ENCODE measurements at places on chromosomes 3 and 15. TPM values are rescaled to one million over a fixed set of nuclear protein-coding genes. Genes with fewer than 3 reads are reported as not detected.

Gene P3H2
- total RNA-seq, result 6.4 TPM

Gene ACVR2B
- total RNA-seq, result 1.5 TPM

Gene ICE2
- total RNA-seq, result 14.6 TPM

Gene TP63
- not detected for total RNA-seq

Gene PARP14
- 12.6 TPM for total RNA-seq

Gene GP5
- total RNA-seq, result not detected

Gene CHRM5
- not detected for total RNA-seq

Gene AADACL2
- total RNA-seq, result not detected

Gene SKOR1
- not detected for total RNA-seq

Gene SH3GL3
- not detected for total RNA-seq

Gene PAQR5
- 1.2 TPM for total RNA-seq

Gene ITIH1
- not detected for total RNA-seq

Gene SLITRK3
- total RNA-seq, result not detected

Gene WDR82
- 40.9 TPM for total RNA-seq

Gene ALCAM
- 93.4 TPM for total RNA-seq

Gene GOLGA6A
- total RNA-seq, result not detected

Gene MINDY2
- total RNA-seq, result 8.2 TPM

Gene OPA1
- 33.1 TPM for total RNA-seq

Gene GATM
- 0.15 TPM for total RNA-seq

Gene CHRNA5
- total RNA-seq, result 1.0 TPM

Gene PLSCR4
- total RNA-seq, result 4.6 TPM

Gene SNX22
- under 0.01 TPM for total RNA-seq

Gene ZNF501
- total RNA-seq, result 2.2 TPM

Gene TNFAIP8L3
- total RNA-seq, result 2.1 TPM

Gene TUSC7
- total RNA-seq, result not detected

Gene REC114
- total RNA-seq, result not detected

Gene PP2D1
- total RNA-seq, result not detected

Gene CPNE9
- under 0.01 TPM for total RNA-seq

Gene EXD1
- total RNA-seq, result not detected
